Hippocampal formation (tissue), 2 donors: ENCODE measurements at places on chromosomes 7 and 10.

GRCh38 chr7:151141855-151142685 lies 25.4 kb downstream of the GBX1 start:
- no peak for DNase-seq

GRCh38 chr10:104308439-104308903 lies 29.8 kb downstream of the ITPRIP start:
- DNase-seq, result no peak

DNA sequence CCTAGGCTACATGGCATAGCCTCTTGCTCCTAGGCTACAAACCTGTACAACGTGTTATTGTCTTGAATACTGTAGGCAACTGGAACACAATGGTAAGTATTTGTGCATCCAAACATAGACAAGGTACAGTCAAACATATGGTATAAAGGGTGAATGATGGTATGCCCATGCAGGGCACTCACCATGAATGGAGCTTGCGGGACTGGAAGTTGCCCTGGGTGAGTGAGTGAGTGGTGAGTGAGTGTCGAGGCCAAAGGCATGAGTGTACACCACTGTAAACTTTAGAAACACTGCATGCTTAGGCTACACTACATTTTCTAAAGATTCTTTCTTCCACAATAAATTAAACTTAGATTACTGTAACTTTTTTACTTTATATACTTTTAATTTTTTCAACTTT lies 165.7 kb downstream of the PARD3 start:
- DNase-seq, result no peak

DNA sequence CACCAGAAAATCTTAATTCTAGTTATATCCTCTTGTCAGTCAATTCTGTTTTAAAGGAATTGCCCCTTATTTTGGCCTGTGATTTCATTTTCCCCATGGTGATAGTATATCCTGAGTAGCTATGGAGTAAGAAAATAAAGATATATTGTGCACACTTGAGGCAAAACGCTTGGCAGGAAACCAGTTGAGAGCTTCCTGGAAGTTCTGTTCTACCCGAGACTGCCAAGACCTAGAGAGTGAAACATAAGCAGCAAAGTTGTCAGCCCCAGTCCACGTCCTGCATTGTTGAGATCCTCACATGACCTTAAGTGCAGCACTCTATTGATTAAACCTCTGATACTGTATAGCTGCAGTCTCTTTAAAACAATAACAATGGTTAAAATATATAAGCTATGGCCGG lies 235.2 kb downstream of the CDC14C start:
- DNase-seq, result no peak

- DNase-seq, result no peak
Observed at GRCh38 chr7:50590535-50590934, 25.3 kb upstream of the DDC start.

GRCh38 chr7:127781081-127781480 lies 129.1 kb downstream of the SND1 start:
- DNase-seq, result no peak

GRCh38 chr7:75725306-75725705 lies 13.4 kb downstream of the HIP1 start:
- DNase-seq, result no peak

DNA sequence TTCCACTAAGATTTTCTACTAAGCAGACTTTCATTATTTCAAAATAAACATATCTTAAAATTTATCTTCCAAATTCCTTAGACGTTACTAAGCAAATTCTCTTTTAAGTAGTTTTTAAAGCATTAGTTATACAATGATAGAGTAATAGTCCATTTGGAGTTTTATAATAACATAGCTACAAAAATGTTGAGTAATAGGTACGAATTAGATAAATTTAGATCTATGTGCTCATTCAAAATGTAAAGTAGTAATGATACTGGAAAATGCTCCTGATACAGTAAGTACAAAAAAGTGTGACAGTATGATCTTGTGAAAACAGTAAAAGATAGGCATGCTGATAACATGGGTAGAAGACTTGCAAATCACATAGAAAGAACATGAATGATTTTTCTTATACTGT lies 4.5 kb downstream of the DMTF1 start:
- DNase-seq, result no peak

DNA sequence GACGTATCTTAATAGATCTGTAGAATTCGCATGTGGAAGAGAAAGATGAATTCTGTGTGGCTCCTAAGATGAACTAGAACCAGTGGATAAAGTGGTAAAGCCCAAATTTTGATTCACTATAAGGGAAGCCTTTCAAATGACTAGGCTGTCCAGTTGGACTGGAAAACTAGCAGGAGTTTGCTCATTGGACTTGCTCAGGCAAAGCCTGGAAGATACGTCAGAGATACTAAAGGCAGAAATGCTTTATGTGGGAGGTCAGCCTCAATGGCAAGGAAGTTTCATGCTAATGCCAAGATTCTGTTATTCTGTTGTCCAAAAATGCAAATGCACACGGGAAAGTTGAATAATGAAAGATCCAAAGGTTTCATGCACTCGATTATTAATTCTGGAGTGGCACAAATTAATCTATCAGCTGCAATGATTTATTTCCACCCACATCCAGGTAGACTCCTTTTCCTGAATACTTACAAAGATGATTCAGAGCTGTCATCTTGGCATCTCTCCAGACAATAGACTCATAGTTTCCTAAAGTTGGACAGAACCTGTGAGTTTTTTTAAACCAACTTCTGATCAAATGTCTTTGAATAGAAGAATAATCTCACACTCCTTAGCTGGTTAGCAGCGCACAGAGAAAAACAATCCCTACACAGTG lies 20.5 kb upstream of the PPP1R3C start:
- DNase-seq, result no peak

DNA sequence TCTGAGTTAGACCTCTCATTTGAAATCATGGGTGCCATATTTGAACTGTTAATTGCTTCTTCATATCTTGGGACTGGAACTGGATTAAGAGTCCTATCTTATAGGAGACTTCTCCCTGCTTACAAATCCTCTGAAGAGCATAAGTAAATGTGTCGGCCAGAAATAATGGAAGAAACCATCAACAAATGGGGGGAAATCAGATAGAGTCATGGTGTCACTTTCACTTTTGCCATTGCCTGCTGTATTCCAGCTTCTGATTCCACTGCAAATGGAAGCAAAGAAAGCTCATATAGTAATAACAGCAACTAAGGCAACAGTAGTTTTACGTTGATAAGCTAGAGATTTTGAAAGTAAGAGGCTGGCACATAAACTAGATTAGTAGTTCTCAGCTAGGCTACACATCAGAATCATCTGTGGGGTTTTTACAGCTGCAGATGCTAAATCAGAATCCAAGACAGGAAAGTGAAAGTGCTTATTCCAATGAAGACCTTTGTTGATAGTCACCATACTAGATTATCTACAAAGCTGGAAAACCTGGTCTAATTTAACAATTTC lies 12.3 kb upstream of the CRPPA start:
- no peak for DNase-seq

DNA sequence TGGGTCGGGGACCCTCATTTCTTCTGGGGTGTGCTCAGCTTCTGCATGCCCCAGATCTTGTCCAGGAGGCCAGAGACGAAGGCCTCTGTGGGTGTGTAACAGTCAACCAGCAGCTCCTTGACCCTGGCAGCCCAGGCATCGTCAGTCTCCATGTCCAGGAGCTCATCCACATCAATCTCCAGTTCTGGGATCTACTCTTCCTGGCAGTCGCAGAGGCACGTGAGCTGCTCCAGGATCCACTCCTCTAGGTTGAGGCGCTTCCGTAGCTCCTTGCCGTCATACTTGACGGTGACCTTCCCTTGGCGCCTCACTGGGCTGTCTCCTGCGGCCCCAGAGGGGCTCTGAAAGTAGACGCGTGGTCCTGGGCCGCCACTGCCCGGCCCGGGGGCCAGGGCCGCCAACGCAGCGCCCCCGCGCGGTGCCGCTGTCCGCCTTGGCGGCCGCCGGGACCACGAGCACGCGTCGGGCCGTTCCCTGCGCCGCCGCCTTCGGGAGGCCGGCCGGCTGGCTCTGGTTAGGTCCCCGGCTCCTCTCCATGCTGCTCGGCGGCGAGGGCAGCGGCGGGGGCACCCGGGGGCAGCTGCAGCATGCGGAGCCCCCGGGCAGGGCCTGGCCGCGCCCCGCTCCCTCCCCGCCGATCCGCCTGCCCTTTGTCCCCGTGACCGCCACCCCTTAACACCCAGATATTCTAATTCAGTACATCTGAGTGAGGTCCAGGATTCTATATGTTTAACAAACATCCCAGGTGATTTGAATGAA lies 170.5 kb downstream of the SEPTIN7 start:
- DNase-seq, result no peak
